ENCODE measurements at places on chromosomes 1 and 21.

GRCh38 chr1:228180959-228181644, 15.5 kb downstream of the IBA57 start:
- no peak for DNase-seq

GRCh38 chr1:79749607-79750006, 743.1 kb upstream of the ADGRL4 start:
- no peak for DNase-seq

DNA sequence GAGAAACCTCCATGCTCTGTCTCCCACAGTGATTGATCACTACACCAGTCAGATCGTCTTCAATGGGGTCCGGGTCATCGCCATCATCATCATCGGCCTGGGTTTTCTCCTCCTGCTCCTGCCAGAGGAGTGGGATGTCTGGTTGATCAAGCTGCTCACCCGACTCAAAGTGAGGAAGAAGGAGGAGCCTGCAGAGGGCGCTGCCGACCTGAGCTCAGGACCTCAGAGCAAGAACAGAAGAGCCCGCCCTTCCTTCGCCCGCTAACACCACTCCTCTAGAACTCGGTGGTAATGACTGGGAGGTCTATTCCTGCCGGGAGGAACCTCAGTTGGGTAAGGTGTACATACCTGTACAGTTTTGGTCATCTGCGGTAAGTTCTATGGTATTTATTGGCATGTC, 50.3 kb upstream of the COA6 start:
- no peak for DNase-seq

- DNase-seq: no peak
These were observed 16.6 kb upstream of the ZNF678 start for GRCh38 chr1:227546598-227547309.

- no peak for DNase-seq
These were observed 22.8 kb upstream of the SLC45A3 start for GRCh38 chr1:205703072-205703471.
